ENCODE measurements at places on chromosomes 6 and 20.

GRCh38 chr20:2394411-2395055, 13.8 kb downstream of the TGM6 start:
- DNase-seq = no peak

DNA sequence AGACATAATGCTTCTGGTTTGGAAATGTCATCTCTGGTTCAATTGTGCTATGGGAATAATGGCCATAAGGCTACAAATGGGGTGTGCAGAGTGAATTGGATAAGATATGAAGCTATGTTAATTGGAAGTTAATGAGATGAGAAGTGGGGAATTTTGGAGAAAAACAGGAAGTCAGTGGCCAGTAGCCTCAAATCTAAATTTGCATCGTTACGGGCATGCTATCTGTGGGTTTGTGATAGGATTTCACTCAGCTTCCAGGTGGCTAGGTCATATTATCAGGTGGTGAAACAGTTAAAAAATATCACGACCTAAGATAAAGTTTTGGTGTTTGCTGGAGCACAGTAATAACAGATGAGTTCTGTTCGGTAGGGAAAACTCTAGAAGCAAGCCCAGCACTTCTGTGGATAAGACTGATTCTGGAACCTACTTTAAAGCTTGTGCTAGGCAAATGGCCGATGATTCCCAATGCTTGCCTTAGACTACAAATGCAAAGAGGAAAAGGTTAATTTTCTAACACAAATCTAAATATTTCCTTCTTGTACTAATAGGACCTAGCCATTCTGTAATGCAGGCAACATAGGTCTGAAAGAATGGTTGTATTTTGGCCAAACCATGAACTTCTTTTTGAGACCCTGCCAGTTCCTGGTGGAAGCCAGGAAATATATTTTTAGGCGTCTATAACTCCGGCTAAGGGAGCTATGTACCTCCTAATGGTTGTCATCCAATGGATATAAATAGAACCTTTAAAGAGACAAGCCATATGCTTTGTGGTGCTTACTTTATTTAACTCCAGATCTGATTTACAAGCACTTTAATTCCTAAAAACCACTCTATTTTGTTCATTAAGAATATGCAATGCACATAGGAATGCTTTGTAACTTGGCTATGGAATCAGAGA, 111.0 kb downstream of the PLCB1 start:
- DNase-seq = no peak

GRCh38 chr20:48765359-48765758, 62.4 kb downstream of the PREX1 start:
- DNase-seq = no peak

DNA sequence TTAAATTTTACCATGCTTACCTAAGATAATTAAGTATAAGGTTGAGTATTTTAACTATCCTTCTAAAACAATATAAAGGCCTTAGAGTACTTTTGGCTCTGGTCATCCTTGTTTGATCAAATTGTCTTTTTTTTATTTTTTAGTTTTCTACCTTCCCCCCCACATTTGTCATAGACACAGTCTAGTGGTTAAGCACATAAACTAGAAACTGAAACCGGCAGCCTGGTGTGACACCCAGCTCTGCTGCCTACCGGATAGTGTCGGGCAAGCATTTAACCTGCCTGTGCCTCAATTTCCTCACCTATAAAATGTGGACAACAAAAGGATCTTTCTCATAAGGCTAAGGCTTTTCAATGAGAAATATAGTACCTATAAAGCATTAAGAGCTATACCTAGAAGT, 21.6 kb upstream of the TULP4 start:
- peak; percentile 19 for DNase-seq

- DNase-seq = no peak
Observed at GRCh38 chr6:167569879-167570278, 245.0 kb downstream of the TTLL2 start.

DNA sequence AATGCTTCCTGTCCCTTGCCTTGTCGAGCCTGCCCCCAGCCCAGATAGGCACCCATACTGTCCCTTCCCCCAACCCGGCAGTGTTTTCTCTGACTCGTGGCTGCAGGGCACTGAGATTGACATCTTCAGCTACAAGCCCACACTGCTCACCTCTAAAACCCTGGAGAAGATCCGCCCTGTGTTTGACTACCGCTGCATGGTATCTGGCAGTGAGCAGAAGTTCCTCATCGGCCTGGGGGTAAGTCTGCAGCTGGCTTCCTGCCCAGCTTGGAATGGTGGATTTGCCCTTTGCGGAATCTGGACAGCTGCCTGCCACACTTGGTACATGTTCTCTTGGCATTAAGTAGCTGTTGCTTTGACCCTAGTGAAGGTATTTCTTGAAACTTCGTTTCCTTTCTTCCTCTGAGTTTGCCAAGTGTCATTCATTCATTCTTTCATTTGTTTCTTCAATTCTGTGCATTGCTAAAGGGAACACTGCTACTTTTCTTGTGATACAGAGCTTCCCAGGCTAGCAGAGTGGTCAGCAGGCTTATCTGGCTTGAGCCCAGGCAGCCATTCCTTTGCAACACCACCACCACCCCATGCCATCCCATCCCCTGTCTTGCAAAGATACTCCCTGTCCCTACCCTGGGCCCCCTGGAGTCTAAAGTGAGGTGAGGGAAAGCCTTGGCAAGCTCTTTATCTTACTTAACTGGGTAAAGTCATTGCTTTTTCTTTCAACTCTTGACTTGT, 26.2 kb downstream of the CCDC167 start:
- DNase-seq = no peak

- DNase-seq = no peak
Observed at GRCh38 chr6:131955876-131956275, 4.7 kb upstream of the CCN2 start.

DNA sequence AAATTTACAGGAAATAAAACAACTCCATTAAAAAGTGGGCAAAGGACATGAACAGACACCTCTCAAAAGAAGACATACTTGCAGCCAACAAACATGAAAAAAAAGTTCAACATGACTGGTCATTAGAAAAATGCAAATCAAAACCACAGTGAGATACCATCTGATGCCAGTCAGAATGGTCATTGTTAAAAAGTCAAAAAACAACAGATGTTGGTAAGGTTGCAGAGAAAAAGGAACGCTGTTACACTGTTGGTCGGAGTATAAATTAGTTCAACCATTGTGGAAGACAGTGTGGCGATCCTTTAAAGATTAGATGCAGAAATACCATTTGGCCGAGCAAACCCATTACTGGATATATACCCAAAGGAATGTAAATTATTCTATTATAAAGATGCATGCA, 858.0 kb upstream of the FLRT3 start:
- no peak for DNase-seq

DNA sequence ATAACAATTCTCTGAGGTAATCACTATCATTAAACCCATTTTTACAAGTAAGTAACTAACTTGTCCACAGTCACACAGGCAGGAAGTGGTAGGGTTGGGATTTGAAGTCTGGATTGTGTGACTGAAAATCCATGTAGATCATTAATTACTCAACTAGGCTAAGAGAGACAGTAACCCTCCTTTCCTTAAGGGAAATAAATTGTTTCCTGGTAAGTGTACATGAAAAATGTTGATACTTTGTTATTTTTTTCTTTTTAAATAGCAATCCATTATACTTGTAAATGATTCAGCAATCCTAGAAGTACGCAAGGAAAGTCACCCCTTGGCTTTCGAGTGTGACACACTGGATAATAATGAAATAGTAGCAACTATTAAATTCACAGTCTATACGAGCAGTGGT, 11.6 kb downstream of the SPACA1 start:
- no peak for DNase-seq

DNA sequence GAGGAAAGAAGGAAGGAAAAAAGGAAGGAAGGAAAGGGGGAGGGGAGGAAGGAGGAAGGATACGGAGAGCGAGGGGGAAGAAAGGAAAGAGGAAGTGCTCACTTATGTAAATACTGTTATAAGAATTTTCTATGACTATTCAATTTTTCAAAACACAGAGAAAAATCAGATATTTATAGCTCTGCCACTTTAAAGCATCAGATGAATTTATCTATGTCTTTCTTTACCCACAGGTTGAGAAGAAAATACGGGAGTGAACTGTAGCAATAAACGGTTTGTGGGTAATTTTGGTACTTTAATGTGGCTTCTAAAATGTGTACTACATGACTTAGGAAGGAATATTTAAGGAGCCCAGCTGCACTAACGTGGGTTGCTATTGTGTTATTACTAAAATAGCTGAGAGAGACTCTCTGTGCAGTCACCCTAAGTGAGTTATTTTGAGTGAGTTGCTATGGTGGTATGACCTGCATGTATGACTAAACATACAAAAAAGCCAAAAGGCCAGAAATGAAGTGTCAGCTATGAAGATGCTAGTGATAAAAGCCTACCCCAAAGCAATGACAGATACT, 225.5 kb downstream of the SOD2 start:
- DNase-seq = no peak

GRCh38 chr6:107235511-107235910, 120.2 kb upstream of the BEND3 start:
- DNase-seq = no peak

- no peak for DNase-seq
Observed at GRCh38 chr6:170062915-170063241, 228.0 kb downstream of the DLL1 start.

GRCh38 chr6:24927985-24928745, 7.6 kb downstream of the RIPOR2 start:
- no peak for DNase-seq

DNA sequence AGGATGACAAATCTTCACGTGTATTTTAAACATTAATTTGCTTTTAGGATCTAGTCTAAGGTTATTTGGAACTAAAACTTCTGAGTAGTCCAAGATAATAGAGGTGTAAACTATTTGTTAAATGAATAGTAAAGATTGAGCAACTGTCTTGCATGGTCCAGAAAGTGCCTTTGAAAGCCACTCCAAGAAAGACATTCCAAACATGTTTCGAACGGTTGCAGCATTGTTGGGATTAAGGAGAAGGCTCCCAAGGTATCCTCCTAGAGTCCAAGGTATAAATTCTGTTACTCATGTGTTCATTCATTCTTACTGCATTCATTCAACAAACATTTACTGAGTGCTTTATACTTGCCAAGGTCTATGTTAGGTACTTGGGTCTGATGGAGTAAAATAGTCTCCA, 28.8 kb upstream of the MYLK2 start:
- DNase-seq = no peak

- DNase-seq = no peak
Observed at GRCh38 chr6:87115402-87116135, 20.7 kb upstream of the CGA start.

- DNase-seq = no peak
Observed at GRCh38 chr6:112549749-112550148, 202.6 kb downstream of the RFPL4B start.

- no peak for DNase-seq
Observed at GRCh38 chr20:38674092-38674764, 50.1 kb upstream of the SLC32A1 start.

DNA sequence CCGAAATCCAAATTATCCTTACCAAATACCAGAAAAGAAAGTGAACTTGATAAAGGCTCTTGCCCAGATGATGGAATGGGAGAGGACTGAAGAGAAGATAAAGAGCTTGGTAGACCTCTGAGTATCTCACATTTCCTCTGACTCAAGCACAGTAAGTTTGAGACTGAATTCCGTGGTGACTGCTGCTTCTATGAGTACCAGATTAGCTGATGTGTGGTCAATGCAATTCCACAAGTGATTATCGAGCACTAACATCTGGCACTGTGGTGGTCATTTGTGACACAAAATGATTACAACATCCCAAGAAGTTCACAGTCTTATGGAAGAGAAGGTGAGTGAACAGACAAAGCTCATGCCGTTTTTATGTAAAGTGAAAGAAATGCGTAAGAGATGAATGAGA, 2.6 kb upstream of the RPS6KA2 start:
- DNase-seq = no peak

DNA sequence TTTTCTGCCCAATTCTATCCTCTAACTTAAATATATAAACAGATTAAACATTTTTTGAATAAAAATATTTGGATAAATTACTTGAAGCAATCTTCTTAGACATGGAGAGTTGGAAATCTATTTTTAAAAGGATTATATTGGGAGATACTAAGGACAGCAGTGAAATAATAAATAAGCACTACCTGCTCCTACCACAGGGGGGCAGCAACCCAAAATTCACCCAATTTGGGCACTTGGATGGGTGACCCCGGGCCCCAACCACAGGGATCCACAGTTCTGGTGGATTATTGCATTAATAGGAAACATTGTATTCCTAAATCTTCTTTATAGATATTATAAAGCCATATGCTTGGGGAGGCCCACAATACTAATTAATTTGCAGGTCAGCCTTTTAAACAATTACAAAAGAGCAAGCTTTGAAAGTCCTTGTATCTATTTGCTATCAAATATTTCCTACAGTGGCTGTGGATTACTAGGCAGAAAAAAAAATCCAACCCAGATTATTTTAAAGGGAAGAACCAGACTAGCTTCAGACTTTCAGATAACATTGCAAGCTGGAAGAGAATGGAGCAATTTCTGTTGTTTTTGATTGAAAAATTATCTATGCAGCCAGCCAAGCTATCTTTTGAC, 66.4 kb upstream of the PDE10A start:
- peak; percentile 30 for DNase-seq

- no peak for DNase-seq
Observed at GRCh38 chr6:168852376-168852884, 401.2 kb downstream of the THBS2 start.

Measured in kidney glomerular epithelial cell (primary cell).